ENCODE measurements at places on chromosomes 13 and 19.

GRCh38 chr19:1591421-1592023 lies 1.1 kb downstream of the MBD3 start:
- DNase-seq: no peak

DNA sequence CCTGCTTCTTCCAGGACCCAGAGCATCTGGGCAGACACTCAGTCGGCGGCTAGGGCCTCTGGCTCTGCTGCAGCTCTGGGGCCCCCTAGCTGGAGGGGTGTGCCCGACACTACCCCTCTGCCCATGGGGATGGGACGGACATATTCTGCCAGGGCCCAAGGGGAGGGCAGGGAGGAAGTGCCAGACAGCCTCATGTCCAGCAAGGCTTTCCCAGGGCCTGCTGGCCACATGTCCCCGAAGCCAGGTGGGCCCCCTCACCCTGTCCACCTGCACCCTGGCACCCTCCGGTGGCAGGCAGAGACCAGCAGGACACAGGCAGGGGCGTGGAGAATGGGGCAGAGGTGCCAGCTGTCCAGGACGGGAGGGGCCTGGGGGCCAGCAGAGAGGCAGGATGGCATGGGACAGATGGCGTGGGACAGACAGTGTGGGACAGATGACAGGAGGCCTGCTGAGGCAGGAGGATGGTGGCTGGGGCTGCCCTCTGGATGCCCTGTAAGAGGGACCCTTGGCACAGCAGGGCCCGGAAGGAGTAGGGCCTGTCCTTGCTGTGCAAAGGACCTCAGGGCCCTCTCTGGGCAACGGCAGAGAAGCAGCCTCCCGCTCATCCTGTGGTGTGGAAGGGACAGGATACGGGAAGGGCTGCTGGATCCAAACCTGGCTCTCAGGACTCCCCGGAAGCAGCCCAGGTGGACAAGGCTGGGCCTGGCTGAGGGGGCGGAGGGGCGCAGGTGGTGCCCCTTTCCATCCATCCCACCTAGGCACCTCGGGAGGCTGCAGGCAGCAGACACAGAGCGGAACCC lies 29.1 kb downstream of the CEBPG start:
- DNase-seq: no peak

- DNase-seq: peak; percentile 37
These were observed 406.3 kb downstream of the COG6 start for GRCh38 chr13:40061466-40062450.

DNA sequence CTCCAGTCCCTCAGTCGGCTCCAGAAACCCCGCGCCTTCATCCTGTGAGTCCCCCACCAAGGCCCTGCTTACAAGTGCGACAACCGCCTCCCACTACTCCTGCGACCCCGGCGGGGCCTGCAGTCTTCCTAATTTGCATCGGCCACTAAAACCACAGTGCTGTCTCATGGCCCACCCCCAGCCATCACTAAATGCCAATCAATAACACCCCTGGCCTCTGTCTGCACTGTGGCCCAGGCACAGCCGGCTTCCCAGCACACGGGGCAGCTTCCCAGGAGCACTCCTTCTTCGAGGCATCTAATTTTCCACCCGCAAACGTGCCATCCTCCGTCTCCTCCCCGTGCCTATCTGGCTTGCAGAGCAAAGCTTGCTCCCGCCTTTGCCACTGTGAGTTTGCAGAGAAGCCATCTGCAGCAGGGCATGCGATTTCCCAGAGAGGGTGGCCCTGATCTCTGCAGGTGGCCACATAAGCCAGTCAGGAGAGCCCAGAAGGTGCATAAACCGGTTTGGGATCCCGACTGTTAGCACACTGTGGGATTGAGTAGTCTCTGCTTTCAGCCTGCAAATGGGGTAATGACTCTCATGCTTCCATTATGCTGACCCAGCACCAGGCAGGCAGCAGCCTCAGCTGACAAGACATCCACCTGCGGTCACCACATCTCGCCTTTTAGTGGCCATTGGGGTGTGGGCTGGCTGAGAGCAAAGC lies 34.0 kb upstream of the USE1 start:
- no peak for DNase-seq

DNA sequence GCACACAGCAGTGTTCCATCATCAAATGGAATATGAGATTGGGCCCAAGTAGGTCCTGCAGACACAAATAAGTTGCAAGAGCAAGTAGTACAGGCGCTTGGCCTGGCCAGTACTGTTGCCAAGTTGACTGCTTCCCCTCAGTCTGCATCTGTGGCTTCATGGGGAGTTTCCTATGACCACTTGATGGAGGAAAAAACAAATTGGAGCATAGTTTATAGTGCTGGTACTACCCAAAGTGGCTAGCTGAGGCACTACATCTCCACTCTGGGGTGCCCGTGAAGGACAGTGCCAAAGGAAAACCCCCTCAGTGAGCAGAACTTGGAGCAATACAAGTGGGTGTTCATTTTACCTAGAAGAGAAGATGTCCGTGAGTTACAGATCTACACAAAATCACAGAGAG lies 10.6 kb upstream of the ALOX5AP start:
- no peak for DNase-seq

GRCh38 chr13:106155411-106155810 lies 380.1 kb downstream of the EFNB2 start:
- DNase-seq: no peak

DNA sequence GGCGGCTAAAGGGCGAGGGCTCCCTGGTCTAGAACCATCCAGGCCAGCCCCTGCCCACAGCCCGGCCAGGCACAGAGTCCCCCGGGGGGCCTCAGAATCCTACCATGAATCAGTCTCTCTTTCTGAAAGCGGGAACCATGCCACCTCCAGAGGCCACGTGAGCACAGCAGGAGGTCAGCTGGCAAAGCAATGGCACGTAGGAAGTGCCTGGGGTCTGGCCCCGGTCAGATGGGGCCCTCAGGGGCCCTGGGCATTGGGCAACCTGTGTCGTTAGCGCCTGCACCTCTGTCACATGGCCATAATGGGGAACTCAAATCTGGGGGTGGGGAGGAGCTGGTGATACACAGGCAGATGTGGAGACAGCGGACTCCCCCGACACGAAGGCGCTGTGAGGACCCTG lies 8.8 kb downstream of the MFSD12 start:
- no peak for DNase-seq

DNA sequence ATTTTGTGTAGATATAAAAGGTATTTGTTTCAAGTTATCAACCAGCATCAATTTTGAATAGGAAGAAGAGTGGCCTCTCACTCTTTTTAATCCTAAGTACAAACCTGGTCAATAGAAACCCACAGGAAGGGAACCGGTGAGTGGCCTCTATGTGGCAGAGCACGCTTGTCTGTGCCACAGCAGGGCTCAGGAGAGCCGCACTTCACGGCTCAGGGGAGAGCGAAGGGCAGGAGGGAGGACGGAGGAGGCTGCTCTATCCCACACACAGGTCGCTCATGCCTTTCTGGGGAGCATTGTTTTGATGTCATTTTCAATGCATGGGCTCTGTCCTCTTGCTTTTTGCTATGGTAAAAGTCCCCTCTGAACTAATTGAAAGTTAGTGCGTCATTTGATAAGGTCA lies 57.2 kb downstream of the TNFRSF19 start:
- no peak for DNase-seq

DNA sequence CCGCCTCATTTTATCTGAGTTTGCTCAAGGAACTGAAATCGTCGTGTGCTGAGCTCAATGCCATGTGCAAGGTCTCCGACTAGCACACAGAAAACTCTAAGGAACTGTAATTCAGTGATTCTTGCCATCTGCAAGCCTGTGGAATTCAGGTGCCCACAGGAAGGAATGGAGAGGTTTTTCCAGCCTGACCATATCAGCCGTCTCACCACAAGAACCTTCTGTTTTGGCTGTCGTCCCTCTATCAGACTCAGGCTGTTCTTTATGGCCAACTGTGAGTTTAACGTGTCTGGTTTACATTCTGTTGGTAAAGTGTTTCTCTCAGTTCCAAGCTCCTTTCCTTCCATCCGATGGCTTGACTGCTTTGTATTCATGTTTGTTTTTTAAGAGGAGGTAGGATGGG lies 293.5 kb downstream of the SPRY2 start:
- peak; percentile 27 for DNase-seq

- DNase-seq: no peak
These were observed 43.7 kb downstream of the ZNF557 start for GRCh38 chr19:7113233-7113632.

DNA sequence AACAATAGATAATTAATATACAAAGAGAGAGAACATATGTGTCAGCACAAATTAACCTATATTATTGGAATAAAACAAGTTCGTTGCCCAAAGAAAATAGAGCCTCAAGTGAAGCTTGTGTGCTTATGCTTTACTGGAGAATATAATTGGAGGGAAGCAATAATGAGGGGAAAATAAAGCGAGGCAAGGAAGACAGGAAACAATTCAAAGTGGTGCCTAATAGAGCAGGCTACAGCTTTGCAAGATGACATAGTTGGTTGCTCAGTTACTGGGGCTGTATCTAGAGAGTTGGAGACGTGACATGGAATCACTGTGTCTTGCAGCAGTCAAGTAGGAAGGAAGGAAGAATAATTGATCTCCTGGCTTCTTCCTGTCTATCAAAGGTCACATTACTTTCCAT lies 21.1 kb upstream of the SLC10A2 start:
- no peak for DNase-seq

- no peak for DNase-seq
These were observed 172.5 kb upstream of the MIR17HG start for GRCh38 chr13:91174886-91175501.

GRCh38 chr19:48368936-48369335 lies 4.8 kb downstream of the SYNGR4 start:
- no peak for DNase-seq

GRCh38 chr13:113304121-113304520 lies 7.1 kb downstream of the LAMP1 start:
- no peak for DNase-seq

DNA sequence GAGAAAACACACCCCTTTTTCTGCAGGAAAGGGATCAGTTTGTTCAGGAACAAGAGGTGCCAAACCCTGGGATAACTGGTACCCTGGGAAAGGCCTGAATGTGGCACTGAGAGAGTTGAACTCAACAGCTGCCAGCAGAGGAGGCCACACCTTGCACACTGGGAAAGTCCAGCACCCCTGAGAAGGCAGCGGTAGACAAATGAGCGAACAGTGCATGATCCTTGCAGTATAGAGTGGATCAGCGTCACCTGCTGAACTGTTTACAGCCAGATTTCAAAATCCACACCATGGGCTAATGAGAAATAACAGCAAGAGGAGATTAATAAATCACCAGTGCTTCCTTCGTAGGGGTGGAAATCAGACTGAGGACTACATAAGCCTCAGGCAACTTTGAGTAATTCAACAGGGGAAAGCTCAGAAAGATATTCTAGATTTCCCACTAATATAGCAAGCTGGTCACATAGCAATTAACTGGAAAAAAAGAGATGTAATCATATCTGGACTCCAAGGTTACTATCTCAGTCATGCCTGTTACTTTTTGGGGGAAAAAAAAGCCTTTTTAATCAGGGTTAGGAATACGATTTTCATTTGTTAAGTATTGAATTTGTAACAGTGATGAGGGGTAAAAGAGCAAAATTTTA lies 52.0 kb downstream of the DCT start:
- no peak for DNase-seq

DNA sequence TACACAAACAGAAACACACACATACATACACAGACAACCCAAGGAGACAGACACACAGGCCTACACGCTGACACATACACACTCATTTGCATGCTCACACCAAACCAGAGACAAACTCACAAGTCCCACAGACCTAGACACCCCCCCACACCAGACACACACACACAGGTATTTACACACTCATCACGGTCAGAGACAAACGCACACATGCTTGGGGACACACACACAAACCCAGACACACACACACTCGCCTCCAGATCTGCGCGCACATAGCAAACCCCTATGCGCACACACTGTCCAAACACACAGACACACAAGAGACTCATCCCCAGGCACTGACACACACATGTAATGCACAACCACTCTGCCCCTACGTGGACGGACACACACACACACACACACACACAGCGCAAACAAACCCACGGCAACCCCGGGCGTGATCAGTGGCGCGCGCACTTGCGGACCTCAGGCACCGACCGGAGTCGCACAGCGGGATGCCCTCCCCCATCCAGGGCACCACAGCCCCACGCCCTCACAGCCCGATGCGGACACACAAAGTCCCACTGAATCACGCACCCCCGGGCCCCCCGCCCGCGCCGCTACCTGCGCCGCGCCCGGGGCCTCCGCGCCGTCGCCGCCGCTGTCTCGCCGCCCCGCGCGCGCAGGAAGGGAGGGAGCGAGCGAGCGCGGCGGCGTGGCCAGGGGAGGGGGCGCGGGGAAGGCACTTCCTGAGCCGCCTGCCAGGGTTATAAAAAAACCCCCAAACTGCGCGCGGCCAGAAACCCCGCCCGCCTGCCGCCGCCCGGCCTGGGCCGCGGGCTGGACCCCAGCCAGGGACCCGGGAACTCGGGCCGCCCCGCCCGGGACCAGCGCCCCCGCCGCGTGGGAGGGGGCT lies at the start of gene ADAMTS10:
Gene ADAMTS10 (minus strand): TSS at position 675 of the 895 bp plus-strand sequence. CDS start 5,005 bp downstream, outside the sequence.
- no peak for DNase-seq

GRCh38 chr13:34300559-34300958 lies 482.6 kb downstream of the RFC3 start:
- DNase-seq: no peak

- DNase-seq: no peak
These were observed 463.8 kb downstream of the ITGBL1 start for GRCh38 chr13:101916108-101916774.

GRCh38 chr19:28972058-28972852 lies 240.7 kb downstream of the UQCRFS1 start:
- no peak for DNase-seq

- DNase-seq: no peak
These were observed 34.5 kb upstream of the ATP1A3 start for GRCh38 chr19:42028304-42029216.

DNA sequence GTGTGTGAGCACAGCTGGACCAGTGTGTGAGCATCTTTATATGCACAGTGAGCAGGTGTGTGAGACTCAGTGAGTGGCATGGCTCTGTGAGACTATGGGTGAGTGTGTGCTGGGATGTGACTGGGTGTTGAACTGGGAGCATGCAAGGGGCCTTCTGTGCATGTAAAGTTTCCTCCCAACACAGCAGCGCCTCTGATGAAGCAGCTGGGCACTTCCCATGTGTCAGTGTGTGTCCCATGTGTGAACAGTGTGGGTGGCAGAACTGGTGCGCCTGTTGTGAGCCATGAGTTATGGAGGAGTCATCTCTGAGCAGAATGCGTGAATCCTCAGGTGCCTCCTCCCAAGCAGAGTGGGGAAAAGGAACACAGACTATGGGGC lies 24.1 kb downstream of the LGALS16 start:
- no peak for DNase-seq

DNA sequence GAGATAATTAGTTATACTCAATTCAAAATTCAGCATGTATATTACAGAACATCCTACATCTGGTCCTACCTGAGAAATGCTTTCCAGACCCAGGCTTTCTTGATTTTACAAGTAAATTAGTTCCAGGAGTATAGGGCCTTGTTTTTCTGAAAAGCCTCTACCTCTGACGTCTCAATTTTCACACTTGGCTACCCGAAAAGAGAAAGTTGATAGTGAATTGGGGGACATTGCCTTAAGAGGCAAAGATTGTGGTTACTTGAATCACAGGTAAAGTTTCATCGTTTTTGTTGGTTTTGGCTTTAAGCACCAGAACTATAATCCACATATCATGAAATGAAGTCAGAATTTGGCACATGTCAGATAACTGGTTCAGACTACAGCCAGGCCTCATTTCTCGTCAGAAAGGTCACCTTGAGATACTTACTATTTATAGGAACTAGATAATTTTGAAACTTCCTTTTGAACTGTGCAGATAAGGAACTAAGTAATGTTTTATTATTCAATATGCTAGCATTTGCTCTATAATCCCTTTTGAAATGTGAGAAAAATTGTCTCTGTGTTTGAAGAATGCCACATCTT lies 30.8 kb downstream of the FAM124A start:
- DNase-seq: no peak
